ENCODE measurements at places on chromosomes 11 and 22.

DNA sequence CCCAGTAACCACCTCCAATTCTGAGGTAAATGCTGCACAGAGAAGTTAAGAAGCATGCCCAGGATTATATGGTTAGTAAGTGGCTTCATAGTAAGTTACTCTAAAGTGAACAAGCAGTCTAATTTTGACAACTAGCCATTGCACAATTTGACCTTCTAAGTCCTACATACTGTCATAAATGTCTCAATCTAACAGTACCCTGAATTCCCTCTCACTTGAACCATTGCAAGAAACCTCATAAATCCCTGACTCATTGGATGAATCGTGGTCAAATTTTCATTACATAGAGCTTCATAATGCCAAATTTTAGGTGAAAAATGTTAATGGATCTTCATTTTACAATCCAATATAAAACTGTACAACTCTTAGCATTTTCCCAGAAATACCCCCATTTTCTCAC is 217.3 kb upstream of the GRIA4 start:
- no peak for DNase-seq

- no peak for DNase-seq
Observed at GRCh38 chr11:2943711-2944118, 14.5 kb upstream of the PHLDA2 start.

DNA sequence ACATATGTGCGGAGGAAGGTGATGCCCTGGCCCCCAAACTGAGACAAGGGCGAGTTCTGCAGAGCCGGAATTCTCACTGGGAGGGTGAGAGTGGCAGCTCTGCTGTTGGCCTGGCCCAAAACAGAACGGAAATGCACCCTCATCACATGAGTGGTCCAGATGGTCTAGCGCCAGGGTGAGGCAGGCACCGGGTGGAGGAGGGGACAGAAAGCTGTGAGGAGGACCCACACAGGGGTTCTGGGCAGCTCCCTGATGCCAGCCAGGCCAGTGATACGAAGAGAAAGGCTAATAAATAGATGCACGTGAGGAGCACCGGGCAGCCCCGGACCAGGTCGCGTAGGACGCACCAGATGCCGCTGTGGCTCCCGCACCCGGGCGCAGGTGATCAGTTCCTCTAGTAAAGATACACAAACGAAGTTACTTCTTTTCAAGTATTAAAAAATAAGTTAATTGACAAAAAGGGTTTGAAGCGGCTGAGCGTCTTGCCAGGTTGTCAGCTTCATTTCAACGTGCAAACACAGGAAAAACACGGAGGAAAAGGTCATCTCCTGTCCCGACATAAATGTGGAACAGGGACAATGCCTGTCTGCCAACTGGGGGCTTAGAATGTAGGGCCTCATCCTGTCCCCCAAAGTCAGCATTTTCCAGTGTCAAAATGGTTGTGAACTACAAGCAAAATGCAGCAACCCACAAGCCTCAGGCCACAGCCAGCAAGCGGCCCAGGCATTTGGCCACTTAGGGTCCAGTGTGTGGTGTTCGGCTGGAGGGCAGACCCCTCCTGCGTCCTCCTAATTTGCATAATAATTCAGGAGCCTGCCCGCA is 15.3 kb upstream of the BID start:
- DNase-seq = no peak

GRCh38 chr11:102666331-102666957 is 39.1 kb downstream of the MMP27 start:
- peak; percentile 47 for DNase-seq

DNA sequence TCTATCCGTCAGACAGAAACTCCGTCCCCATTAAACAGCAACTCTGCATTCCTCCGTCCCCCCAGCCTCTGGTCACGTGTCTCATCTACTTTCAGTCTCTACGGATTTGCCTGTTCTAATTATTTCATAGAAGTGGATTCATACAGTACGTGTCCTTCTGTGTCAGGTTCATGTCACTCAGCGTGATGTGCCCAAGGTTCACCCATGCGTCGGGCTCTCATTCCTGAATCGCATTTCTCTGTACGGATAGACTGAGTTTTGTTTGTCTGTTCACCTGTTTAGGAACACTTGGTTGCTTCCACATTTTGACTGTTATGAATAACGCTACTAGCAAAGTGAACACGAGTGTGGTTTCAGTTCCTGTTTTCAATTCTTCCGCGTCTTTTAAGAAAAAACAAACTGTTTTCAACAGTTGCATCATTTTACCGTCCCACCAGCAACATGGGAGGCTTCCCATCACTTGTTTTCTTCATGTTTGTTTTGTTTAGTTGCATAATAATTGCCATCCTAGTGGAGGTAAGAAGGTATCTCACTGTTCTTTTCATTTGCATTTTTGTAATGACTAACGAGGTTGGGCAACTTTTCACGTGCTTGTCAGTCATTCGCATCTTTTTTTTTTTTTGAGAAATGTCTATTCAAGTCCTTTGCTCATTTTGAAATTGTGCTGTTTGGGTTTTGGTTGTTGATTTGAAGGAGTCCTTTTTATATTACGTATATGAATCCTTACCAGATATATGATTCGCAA is 8.9 kb upstream of the NLRP6 start:
- peak; percentile 64 for DNase-seq

- DNase-seq = no peak
Observed at GRCh38 chr11:31827455-31828206, 16.5 kb upstream of the PAX6 start.

DNA sequence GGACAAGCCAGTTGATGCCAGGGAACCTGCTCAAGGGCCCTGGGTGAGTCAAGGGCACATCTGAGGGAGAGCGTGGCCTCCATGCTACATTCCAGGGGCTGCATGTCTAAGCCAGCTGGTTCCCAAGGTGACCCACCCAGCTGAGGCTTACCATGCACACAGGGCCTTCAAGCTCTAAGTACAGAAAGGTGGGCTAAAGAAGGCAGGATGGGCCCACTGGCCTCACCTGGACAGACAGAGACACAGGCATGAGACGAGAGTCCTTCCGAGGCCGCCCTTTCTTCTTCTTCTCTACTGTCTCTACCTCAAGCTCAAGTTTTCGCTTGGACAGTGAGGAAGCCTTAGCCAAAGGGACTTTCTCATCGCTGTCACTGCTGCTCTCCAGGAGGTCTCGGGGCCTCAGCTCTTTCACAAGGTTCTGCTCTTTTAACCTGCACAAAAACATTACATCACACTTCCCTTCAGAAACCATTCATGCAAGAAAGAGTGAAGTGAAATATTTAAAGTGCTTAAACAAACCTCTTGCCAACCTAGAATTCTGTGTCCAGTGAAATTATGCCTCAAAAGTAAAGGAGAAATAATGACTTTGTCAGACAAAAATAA is 69.9 kb downstream of the HIRA start:
- no peak for DNase-seq

DNA sequence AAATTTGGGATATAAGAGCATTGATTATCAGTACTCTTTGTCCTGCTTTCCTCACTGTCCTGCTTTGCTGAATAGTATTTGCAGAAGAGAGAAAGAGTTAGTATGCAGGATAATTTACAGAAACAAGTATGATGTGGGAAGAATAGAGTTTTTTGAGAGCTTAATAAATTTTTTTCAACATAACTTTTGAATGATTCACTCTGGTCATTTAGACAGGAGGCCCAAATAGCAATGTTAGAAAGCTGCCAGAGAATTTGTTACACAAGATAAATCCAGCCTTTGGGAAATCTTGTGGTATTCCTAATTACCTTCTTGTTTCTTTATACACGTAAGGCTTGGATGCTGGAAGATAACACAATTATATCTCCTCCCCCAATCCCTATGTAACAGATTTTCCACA is 484.6 kb downstream of the CNTN5 start:
- no peak for DNase-seq

DNA sequence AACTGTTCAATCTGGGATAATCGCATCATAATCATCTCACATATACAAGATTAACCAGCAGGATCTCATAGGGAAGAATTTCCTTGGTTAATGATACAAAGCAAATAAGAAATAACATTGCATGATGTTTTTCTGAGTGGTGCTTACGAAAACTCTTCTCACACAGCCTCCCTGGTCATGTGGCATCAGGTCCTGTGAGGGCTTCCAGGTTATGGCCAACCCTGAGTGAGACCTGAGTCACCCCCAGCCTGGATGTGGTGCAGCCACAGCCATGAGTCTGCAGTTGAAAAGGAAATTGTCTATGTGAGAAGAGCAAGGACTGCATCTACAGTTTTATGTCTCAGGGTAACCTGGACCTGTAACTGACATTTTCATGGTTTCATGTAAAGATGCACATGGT is 90.5 kb upstream of the XKR3 start:
- DNase-seq = no peak

GRCh38 chr11:9386086-9386485 is 1.6 kb downstream of the IPO7 start:
- no peak for DNase-seq

- DNase-seq = no peak
Observed at GRCh38 chr11:88106666-88107065, 68.6 kb downstream of the RAB38 start.

DNA sequence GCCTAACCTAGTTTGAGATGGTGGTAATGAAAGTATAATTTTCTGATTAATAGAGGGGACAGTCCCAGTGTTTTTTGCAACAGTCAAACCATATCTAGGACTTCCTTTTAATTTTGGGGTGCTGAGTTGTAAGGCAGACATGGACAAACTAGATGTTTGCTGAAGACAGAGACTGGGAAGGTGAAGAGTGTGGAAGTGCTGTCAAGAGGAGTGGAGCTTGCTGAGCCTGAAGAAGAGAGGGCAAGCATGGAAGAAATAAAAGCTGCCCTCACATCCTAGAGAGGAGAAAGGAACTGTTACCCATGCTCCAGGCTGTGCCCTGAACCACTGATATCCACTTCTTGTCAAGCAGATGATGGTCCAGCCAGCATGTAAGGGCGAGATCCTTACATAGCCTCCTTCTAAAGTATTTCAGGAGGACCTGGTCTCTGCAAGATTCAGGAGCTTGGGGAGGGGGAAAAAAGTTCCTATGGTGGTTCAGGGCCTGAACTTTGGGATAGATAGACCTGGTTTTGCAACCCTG is 51.4 kb downstream of the PRR5L start:
- no peak for DNase-seq

DNA sequence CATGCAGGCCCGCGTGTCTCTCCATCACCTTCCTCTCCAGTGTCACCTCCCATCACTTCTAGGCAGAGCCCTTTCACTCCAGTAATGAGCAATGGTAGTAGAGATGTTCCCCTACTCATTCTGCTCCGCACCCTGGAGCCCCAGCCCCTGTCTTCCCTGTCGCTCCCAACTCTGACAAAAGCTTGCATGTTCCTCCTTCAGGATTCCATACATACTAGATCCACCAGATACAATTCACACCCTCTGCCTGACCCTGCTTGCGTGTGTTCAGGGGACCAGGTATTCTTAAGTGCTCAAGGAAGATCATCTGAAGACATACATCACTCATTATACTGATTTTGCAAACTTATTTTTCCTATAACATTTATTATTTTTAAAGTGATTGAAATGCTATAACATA is 222.7 kb downstream of the SNX19 start:
- no peak for DNase-seq

- DNase-seq = no peak
Observed at GRCh38 chr11:83785942-83786341, 499.8 kb upstream of the CCDC90B start.

DNA sequence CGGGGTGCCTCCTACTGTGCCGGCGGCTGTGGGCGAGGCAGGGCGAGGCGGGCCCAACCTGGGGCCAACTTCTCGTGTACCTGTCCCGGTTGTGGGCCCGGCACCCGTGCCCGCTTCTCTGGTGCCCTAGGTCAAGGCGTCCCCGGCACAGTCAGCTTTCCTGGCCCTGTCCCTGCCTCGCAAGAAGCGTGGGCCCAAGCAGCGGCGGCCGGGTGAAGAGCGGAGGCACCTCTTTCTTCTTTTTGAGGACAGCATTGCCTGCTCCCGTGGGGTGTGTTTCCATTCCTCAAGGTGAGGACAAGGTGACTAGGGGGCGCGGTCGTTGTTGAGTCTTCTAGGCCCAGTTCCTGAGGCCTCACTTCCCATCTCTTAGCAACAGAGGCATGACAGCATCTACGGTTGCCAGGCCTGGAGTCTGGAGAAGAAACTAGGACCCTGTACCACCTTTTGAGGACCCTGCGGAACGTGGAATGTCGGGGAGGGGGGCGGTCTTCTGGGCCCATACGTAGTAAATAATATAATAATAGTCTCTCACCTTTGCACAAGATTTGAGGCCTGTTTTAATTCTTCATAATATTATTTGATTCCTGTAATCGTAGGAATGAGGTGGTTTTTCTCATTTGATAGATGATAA is 418 bp downstream of the ACO2 start:
- DNase-seq = peak; percentile 26

DNA sequence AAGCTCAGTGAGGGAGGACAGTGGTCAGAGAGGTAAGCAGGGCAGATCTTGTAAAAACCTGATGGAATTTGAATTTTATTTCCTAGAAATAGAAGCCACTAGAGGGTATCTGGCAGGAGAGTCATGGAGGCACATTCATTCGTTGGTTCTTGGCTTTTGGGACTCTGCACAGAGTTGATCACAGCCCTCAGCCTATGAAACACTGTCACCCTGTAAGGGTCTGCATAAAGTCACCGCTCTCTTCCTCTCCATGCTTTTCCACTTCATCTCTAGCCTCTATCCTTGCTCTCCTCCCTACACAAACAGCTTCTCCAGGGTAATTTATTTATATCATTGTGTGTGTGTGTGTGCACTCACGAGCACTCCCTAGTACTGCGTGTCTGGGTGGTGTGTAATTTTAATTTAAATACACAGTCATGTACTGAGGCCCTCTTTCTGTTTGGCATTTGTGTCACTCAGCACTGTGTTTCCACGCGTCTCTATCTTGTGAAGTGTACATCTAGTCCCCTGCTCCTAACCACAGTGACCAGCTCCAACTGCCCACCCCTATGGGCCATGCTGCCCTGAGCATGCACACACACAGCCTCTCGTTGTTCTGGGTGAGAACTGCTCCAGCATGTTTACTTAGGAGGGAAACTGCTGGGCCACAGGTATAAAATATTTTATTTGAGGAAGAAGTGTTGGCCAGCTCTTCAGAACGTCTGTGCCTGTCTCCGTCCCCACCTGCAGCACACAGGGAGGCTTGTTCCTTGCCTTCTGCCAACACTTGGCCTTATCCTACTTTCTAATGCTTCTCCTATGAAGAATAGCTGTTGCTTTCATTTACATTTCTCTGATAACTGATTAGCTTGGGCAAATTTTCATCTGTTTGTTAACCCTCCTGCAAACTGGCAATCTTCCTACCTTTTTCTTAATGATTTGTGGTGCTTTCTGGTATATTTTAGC is 4.5 kb downstream of the KCNQ1OT1 start:
- DNase-seq = no peak

GRCh38 chr11:57568330-57568766 is 876 bp upstream of the UBE2L6 start:
- DNase-seq = peak; percentile 90

GRCh38 chr22:47161631-47162030 is 399.2 kb downstream of the TBC1D22A start:
- DNase-seq = no peak

- DNase-seq = no peak
Observed at GRCh38 chr11:289712-290620, 1.0 kb downstream of the PGGHG start.

Data from CD4-positive, alpha-beta T cell treated with Interleukin-2 at 100 ng/mL for 4 hours (primary cell).